ENCODE measurements at places on chromosomes 7 and 10.

DNA sequence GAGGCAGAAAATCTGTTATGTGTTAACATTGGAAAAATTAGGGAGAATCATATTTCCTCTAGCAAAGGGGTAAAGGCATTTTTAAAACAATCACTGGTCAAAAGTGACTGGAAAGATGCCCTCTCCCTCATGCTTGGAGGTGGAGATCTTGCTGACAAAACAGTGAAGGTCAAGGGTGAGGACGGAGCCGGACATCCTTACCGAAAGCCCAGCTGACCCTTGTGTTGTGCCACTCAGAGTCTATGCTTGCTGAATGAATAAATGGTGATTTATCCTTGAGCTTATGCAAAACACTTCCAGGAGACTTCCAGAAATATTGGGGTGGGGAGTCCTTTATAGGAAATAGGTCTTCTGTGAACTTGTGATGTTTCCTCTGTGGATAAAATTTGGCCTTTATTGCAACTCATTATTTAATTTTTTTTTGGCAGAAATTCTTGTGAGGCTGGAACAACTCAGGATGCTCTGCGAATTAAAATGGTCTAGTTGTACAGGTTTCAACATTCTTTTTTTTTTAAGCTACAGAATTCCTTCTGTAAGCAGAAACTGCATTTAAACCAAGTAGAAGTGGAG lies 28.3 kb upstream of the ELMO1 start:
- DNase-seq = no peak

DNA sequence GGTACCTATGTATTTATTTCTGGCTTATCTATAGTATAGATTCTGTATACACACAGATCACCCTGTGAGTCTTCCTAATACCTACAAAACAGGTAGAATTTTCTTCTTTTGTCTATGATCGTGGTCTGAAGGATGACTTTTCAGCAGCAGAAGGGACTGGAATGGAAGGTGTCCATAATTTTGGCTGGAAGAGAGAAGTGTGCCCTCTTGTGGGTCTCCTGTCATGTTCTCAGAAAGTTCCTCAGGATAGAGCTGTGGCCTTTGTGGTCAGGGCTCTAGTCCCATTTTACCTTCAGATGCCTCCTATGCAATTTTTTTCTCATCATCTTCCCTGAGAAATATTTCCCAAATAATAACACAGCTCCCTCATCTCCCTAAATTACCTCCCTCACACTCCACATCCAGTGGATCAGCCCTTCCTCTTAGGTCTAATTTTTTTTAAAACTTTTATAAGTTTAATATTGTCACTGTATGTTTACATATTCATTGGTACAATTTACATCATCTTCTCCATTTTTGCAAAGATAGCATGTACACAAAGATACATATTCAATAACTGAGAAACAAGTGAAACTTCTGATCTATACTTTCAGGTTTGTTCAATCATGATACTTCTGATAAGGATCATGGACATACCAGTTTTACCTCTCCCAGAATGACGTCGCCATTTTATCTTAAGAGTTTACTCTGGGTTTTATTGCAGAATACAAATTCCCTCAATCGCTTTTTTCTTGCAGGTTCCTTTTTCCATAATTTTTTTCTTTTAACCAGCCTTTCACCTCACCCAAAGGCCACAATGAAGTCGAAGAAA lies 112.7 kb downstream of the REEP3 start:
- no peak for DNase-seq

GRCh38 chr10:11837372-11838161 lies 14.4 kb downstream of the PROSER2 start:
- DNase-seq = no peak

DNA sequence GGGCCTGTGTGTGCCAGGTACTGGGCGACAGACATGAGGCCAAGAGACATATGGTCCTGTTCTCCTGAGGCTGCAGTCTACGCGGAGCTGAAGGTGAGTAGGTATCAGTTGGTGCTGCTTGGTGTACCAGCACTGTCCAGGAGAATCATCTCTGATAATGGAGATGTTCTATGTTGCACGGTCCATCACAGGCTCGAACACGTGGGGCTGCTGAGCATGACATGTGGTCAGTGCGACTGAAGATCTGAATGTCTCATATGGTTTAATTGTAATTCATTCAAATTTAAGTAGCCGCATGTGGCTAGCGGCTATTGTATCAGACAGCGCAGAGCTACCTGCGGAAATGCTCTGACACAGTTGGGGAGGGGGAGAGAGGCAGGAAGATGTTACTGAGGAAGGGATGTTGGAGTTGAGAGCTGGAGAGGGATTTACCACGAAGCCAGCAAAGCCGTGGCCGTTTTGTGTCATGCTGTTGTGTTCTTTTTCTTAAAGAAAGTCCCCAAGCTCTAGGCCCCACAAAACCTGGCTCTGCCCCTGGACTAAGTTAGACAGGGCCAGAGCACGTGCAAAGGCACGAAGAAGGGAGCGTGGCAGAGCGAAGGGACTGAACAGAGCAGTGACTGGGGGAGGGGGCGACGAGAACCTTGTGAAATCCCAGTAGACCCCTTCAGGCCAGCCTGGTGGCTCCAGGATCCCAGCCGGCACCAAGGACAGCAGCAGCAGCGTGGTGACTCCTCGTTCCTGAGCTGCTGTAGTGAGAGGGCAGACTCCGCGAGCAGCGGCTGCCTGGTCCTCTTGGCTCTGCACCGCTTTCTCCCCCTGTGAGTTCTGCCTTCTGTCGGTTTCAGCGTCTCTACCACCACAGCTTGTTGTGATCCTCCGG lies 20.0 kb downstream of the SMKR1 start:
- no peak for DNase-seq

DNA sequence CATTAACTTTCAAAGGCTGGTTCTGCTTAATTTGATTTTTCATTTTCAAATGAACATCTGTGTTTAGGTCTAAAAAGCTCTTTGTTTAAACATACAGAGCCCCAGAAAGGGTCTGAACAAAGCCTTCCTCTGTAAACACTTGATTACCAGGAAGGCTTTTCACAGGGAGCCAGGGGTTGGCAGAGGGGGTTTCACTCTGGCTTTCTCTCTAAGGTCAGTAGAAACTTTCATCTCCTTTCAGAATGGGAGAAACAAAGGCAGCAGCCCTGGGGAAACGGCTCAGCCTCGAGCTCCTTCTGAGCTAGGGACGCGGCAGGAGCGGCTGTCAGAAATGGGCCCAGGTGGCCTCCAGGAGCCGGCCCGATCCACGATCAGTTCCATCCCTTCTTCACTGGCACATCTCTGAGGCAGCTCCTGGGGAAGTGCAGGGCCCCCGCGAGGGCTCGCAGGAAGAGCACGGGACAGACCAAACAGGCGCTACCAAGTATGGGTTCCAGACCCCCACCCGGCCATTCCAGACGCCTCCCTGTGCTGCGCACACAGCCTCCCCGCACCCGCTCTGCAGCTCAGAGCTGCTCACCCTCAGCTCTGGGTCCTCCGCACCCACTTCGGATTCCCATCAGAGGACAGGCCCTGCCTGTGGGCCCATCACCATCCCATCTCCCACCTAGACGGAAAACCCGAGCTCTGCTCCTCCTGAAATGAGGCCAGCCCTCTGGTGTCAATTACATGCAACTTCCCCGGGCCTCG lies 124.1 kb downstream of the MAD1L1 start:
- no peak for DNase-seq

- DNase-seq = no peak
Measured at GRCh38 chr7:151381348-151382078, 28.3 kb downstream of the WDR86 start.

- DNase-seq = no peak
Measured at GRCh38 chr7:132755538-132756483, 179.5 kb upstream of the PLXNA4 start.

GRCh38 chr7:95578299-95578855 lies 17.9 kb downstream of the PDK4 start:
- no peak for DNase-seq

DNA sequence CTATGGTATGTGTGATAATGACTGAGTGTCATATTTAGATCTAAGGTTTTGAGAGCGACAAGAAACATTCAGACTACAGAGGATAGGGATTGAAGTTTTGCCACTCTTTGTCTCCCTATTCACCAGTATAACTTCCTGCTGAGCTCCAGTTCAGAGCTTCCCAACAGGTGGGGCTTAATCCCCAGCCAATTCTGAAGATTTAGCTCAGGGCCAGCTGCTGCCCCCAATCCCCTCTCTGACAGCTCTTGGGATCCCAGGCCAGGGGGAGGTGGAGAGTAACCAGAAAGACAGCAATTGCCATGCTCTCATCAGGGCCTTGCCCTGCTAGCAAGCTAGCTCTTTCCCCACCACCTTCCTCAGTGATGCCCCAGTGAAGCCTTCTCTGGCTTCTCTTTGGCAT lies 57.8 kb downstream of the TRIL start:
- DNase-seq = no peak

GRCh38 chr10:66349726-66350125 lies 576.1 kb upstream of the LRRTM3 start:
- no peak for DNase-seq

- DNase-seq = no peak
Measured at GRCh38 chr10:124414076-124414475, 4.6 kb downstream of the OAT start.

GRCh38 chr10:71844695-71845094 lies 6.4 kb downstream of the PSAP start:
- DNase-seq = no peak

DNA sequence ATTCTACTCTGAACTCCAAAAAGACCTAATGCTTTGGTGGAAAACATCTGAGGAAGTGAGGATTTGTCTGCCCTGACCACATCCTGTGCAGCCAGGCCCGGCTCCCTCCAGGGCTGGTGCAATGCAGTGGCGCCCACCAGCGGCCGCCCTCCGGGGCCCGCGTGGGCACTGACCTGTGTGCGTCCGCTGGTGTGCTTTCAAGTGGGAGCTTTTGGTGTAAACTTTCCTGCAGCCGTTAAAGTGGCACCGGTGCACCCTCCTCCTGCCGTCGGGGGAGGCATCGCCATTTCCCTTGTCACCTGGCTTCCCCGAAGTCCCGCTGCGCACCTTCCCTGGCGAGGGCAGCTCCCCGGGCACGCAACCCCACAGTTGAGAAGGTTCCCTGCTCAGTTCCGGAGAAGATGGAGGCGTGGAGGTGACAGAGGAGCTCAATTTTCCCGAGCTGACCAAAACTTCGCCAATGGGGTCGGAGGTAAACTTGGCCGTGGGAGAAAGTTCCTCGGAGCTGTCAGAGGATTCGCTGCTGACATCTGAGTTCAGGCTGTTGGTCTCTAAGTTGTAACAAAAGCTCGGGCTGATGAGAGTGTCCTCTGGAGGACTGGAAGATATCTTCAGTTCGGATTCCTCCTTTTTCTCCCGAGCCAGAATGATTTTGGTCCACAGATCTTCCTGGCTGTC lies 3.4 kb downstream of the KLF6 start:
- no peak for DNase-seq

- DNase-seq = no peak
Measured at GRCh38 chr10:89540420-89540949, 5.1 kb upstream of the SLC16A12 start.

DNA sequence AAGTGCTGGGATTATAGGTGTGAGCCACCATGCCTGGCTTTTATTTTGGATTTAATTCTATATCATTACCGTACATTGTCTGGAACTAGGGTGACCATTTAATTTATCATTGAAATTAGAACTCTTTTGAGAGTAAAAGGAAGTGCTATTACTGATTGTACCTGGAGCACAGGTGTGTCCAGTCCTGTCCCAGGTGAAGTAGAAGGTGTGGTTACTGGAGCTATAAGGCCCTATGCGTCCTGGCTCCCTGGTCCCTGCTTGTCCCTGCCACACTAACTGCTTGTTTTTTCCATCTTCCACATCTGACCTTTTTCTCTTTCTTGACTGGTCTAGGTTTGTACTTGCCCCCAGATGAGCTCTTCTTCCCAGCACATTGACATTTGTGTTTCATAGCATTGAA lies 147.0 kb downstream of the PPP1R9A start:
- no peak for DNase-seq

DNA sequence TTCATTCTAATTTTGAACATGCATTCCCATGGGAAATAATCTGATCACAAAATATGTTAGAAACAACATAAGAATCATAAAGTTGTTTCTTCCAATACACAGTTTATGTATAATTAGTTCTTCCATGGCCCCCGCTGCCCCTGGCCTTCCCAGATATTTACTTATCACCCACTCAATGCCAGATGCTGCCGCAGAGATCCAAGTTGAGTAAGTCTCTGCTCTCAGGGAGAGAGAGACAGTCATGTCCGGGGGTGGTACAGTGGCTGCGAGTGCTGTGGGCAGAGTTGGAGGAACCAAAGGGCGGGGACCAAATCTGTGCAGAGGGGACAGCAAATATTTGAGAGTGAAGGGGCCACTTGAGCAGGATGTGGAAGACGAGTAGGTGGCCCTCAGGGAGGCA lies 37.1 kb downstream of the COL26A1 start:
- no peak for DNase-seq

DNA sequence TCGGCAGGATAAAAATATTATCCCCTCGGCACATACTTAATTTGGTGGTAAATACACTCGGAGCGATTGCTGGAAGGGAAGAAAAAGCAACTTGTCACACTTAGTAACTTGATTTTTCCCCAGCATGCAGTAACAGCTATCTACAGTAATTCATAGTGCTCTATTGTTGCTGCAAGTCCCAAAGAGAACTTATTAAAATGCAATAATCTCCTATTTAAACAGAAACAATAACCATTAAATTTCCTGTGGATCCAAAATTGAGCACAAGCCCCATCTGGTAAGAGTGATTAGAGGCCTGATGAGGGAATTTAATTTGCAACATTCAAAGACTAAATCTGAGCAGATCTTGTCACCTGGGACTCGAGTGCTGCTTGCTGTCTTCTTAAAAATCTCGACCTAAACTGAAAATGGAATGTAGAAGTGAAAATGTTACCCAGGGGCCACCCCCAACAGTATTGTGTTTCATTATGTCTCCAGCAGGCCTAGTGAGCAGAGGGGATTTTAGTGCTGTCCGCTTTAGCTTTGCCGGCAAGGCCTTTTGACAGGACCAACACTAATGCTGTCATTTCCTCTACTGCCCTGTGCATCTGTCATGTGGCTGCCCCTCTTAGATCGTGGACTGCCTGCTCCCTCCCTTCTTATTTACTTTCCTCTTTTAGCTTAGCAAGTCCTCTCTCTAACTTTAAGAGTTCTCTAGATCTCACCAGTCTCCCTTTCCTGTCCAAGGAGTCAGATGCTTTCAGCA lies 639.7 kb downstream of the AUTS2 start:
- no peak for DNase-seq

DNA sequence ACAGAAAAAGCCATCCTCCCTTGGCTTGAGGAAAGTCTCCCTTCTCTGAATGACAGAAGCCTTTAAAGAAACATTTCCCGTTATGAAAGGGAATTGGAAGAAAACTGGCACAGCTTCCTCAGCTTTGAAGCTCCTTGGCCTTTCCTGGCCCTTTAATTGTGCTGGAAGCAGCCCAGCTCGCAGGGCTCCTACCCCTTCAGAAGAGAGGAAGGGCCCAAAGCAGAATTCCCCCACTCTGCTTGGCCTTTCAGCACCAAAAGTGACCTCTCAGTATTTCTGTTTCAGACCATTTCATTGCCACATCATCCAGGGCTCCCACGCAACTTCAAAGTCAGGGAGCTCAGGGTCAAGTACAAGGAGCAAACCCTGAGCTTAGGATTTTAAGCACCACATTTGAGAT lies 4.2 kb downstream of the AFAP1L2 start:
- DNase-seq = no peak

All from smooth muscle cell of the brain vasculature (primary cell).